ENCODE measurements at places on chromosomes 12 and 14.

DNA sequence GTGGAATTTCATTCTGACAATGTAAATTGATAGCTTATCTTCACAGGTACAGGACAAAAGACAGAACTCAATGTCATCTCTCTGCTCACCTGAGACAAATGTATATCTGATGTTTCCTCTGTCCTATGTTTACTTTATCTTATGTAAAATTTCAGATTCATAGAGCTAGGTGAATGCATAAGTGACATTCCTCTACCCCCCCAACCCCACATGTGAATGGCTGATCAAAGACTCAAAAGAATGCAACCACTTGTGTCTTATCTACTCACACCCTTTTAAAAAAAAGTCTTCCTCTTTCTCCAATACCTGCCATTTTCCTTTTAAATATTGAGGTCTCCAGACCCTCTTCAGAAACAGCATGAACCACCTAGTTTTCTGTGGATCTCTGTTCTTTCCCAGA, 736.6 kb upstream of the SEL1L start:
- DNase-seq = no peak

DNA sequence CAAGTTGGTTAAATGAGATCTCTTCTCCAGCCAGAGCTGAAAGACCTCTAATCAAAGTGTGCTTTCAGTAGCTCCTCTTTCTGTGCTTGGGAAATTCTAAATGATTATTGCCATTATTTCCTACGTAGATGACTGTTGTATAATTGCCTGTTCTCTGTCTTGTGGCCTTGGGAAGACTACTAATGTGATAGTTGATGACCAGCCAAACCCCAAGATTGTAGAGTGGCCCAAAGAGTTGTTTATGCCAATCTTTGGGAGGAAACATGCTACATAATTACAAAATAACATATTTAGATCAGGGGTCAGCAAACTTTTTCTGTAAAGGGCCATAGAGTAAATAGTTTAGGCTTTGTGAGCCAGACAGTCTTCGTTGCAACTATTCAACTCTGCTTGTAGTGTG, 135.1 kb upstream of the DIO2 start:
- no peak for DNase-seq

DNA sequence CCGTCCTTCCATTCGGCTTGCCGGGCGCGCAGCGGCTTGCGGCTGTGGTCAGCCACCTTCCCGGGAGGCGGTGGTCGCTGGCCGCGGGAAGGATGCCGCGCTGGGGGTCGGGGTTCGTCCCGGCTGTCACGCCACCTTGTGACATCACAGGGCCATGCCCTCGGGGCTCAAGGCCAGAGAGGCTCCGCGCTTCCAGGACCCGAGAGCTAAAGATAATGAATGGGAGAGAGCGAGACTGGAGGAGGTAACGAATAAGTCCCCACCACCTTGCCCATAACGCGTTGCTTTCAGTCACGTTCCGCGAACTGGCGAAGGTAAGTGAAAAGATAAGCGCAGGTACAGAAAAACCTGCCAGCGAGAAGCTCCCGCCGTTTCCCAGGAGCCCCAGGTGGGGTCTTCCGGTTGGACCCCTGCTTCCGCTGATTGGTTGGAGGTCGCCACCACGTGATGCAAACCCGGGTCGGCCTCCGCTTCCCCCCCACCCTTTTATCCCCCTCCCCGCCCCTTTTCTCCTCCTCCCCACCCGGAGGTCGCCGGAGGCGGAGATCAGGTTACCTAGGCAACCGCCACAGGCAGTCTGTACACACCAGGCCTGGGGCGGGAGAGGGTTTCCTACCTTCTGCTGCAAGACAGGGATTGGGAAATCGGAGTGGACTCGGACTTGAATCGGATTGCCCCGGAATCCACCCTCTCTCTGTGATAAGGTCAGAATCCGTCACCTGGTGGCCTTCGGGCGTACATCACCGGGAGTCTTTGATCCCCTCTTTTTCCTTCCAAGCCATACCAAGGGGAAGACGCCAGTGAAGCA, at the start of gene LRRC9:
Gene LRRC9 (plus strand): TSS at position 575 of the 808 bp plus-strand sequence.
- peak; percentile 29 for DNase-seq

- DNase-seq = no peak
These were observed 434.0 kb upstream of the SYT1 start for GRCh38 chr12:78430551-78430950.

DNA sequence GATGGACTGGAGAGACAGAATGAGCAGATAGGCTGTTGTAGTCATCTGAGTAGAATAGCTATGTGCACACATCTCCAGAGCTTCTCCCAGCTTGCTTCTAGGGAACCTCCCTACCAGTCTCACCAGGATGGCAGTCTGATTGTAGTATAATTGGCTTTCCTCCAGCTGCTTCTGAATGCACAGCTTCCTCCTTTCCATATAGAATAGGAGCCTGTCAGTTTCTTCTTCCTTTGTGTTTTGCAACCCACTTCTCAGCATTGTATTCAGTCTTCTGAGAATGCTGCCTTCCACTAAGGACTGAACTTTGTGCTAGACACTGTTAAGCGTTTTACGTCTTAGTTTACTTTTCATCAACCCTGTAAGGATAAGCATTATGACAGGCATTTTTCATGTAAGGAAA, 2.2 kb upstream of the CSAD start:
- no peak for DNase-seq

Measured in hindlimb muscle (tissue), 1 donor.